ENCODE measurements at places on chromosomes 1 and 21.

- no peak for DNase-seq
Observed at GRCh38 chr1:182085726-182086125, 24.2 kb upstream of the ZNF648 start.

GRCh38 chr1:15508700-15509487, 15.1 kb downstream of the CASP9 start:
- no peak for DNase-seq

GRCh38 chr1:165444897-165445370, at the start of gene RXRG:
RXRG (minus strand) TSS chr1:165445126; CDS start chr1:165444893, 233 bp downstream.
- no peak for DNase-seq

- DNase-seq: no peak
Observed at GRCh38 chr1:14065486-14065885, 365.5 kb downstream of the PRDM2 start.

DNA sequence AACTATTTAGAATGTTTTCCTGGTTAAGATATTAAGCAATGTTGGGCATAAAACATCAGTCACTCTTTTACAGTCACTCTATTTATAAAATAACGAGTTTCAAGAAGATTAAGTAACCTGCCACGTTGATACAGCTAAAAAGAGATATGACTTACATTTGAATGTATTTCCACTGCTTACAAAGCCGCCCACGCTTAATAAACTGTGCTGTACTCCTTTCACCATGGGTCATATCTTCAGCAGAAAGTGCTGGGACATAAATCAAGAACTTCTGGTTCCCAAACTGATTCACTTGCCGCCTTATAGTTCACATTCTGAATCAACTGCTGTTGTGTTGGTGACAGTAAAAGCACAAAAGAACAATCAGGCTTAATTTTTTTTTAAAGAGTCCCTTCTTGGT, 666.7 kb downstream of the NCAM2 start:
- no peak for DNase-seq

DNA sequence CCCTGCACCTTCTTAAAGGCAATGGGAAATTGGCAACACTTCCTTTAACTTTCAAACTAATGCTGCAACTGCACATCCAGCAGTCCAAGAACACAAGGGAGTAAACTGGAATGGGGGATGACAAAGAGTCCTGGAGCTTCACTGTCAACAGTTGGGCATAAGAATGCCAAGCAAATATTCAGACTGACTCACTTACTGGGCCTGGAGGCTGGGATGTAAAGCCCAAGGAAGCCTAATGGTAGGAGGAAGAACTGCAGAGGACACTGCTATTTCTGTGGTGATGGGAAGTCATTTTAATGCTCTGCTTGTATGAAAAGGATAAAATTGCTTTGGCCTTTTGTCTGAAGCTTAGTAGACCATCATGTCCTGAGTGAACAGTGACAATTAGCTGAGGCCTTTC, 15.7 kb upstream of the DMRTA2 start:
- DNase-seq: no peak

DNA sequence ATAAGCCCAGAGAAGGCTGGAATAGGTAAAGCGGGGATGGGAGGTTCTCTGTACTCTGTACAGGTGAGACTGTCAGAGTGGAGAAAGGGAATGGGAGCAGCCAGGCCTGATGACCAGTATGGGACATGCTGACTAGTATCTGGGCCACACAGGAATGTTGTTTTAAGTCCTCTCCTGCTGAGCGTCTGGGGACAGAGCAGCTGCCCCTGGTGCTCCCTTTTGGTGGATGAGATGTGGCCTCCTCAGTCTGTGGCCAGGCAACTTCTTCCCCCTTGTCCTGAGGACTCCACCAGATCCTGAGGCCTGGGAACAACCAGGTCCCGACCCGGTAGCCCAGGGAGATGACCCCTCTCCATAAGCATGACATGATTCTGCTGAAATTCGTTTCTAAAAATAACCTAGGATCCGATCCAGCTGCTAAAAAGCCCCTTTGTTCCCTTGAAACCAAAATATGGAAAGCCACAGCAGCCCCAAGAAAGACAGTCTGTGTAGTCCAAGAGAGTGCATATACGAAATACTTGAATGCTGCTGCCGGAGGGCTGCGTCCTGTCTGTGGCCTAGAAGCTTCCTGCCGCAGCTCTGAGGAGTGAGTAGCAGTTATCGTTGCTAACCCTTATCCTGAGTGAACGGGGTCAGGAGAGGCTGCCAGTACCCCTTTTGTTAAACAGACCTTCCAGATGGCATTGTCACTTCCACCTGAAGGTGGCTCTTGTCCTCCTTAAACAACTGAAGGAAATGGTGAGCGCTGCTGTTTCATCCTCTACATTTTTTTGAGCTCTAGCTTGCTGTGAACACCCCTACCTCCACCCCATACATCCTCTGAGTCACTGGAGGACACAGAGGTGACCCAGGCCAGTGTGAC, 47.1 kb downstream of the ATP2B4 start:
- DNase-seq: peak; percentile 47
